ENCODE measurements at places on chromosomes 2 and 18. TPM values are rescaled to one million over a fixed set of nuclear protein-coding genes. Genes with fewer than 3 reads are reported as not detected.

DNA sequence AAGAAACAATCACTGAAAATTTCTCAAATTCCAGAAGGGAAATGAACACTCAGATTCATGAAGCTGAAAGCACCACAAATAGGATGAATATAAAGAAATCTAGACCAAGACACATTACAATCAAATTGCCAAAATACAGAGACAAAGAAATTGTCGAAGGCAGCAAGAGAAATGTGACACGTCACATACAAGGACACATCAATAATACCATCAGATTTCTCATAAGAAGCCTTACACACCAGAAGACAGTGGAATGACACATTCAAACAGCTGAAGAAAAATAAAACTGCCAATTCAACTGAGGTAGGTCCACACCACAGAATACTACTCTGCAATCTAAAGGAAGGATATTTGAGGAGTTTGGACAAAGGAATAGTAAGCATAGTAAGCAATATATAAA lies 27.4 kb downstream of the SRD5A2 start:
- DNase-seq = no peak

DNA sequence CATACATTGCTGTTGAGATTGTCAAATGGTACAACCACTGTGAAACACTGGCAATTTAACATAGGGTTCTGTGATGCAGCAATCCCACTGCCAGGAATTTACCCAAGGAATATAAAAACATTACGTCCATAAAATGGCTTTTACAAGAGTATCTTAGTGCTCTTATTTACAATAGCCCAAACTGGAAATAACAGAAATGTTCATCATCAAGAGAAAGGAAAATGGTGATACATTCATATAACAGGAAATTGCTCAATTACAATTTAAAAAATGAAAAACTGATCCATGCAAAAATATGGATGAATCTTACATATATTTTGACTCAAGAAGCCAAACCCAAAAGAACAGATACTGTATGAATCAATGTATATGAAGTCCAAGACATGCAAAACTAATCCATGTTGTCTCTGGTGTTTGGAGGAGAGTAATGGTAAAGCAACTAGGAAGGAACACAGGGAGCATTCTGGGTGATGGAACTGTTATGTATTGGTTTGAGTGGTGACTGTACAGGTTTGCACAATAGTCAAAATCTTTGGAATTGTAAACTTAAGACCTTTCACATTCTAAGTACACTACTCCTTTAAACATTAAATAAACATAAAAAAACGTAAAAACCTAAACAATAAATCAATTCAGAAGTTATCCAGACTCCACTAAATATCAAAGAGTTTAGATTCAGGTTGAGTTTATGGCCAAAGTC lies 104.8 kb upstream of the WDR75 start:
- DNase-seq = no peak

Gene CD226
- total RNA-seq = 0.33 TPM

DNA sequence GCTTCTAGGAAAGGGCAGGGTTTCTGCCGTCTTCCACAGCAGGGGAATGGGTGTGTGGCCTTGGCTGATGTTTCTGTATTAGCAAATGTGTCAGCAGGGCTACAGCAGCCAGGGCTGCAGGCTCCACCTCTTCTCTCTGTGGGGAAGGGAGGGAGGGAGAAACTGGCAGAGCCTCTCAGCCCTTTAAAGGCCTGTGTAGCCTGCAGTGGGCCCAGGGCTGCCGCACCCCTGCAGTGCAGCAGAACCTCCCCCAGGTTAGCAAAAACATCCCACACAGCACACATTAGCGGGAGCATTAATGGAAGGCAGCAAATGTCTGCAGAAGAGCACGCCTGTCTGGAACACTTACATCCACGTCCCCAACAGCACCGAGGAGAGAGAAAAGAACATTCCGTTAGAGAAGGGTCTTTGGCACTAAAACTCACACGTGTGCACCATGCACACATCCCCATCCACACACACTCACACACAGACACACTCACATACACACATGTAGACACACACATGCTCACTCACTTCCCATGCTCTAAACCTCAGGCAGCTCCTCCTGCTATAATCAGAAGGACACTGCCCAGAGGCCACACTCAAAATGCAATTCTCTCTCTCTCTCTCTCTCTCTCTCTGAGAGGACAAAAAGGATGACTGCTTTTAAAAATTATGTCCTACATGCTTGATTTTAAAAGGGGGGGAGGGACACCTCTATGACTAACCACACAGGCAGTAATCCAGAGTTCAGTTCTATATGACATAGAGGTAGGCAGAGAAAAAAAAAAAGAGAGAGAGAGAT lies 24.1 kb downstream of the MRPL35 start:
- peak; percentile 68 for DNase-seq

DNA sequence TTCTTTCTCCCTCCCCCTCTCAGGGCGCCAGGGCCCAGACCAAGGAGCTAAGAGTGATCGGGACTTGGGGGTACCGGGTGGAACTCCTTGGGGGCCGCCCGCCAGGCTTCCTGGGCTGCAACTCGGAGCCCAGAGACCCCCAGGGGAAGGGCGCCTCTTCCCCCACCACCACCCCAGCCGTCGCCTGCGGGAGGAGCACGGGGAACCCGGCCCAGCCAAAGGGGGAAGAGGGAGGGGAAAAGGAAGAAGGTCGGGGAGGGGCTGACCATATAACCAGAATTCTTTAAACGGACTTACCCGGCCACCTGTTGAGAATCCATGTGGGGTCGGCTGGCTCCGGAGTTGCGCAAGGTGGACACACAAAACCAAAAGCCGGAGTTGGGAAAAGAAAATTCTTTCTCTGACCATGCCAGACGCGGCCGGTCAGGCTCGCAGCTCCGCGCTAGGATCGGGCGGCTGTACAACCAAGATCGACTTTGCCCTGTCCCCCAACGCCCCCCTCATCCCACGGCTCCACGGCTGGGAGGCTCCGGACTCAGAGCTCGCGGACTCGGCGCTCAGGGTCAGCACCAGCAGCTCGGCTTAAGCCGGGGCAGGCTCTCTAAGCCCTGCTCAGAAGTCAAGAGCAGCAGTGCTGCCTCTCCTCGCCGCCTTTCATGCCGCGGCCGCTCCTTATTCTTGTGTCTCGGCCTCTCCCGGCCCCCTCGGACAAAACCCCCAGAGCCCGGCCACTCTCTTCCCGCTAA lies 6.3 kb upstream of the SIX3 start:
- DNase-seq = no peak

Gene RBM45
- 23.5 TPM for total RNA-seq

- DNase-seq = no peak
Observed at GRCh38 chr2:147909178-147909577, 64.3 kb downstream of the ACVR2A start.

Gene PUM2
- total RNA-seq = 54.2 TPM

Gene ACMSD
- total RNA-seq = not detected

Gene SLC1A4
- total RNA-seq = 13.1 TPM

- DNase-seq = no peak
Observed at GRCh38 chr18:67790527-67790926, 274.0 kb upstream of the DSEL start.

- DNase-seq = no peak
Observed at GRCh38 chr2:238106698-238107524, 6.8 kb downstream of the ESPNL start.

- no peak for DNase-seq
Observed at GRCh38 chr18:54150226-54150625, 74.2 kb downstream of the MBD2 start.

DNA sequence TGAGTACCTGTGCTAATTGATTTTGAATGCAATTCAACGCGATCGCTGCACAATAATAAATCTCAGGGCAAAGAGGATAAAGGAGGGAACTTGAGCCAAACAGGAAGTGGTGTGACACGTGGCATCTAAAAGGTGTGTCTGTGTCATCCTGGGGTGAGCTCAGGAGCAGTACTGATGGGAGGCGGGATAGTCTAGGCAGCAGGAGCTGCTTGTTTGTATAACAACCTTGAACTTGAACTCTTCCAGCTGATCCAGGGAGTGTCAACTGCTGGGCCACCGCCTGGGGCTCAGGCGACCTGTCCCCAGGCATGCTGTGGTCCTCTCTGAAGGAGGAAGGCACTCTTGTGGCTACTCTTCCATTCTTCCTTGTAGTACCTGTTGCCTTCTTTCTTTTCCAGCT lies 61.2 kb downstream of the BOD1L2 start:
- no peak for DNase-seq

GRCh38 chr2:182541268-182541667 lies 114.4 kb upstream of the PDE1A start:
- no peak for DNase-seq

DNA sequence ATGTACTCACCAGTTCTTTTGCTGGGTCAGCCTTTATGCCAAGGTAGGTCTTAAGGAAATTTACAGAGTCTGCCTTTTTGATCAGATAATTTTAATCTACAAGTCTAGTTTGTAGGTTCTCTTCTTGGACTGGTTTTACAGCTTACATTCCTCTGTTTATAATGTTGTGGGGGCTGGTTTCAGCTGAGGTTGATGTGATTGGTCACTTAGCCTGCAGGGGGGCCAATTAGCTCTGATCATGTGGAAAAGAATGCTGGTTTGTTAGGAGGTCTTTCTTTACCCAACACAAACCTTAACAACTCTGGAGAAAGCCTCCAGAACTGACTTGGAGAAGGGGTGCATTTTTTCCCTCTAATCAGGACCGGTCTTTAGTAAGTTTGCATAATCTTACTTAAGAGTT lies at the start of gene KCNJ13:
Gene KCNJ13 (minus strand): TSS at position 131 of the 400 bp plus-strand sequence. CDS start 5,203 bp downstream, outside the sequence.
- DNase-seq = no peak

GRCh38 chr2:208142925-208143799 lies 2.8 kb downstream of the CRYGB start:
- no peak for DNase-seq

DNA sequence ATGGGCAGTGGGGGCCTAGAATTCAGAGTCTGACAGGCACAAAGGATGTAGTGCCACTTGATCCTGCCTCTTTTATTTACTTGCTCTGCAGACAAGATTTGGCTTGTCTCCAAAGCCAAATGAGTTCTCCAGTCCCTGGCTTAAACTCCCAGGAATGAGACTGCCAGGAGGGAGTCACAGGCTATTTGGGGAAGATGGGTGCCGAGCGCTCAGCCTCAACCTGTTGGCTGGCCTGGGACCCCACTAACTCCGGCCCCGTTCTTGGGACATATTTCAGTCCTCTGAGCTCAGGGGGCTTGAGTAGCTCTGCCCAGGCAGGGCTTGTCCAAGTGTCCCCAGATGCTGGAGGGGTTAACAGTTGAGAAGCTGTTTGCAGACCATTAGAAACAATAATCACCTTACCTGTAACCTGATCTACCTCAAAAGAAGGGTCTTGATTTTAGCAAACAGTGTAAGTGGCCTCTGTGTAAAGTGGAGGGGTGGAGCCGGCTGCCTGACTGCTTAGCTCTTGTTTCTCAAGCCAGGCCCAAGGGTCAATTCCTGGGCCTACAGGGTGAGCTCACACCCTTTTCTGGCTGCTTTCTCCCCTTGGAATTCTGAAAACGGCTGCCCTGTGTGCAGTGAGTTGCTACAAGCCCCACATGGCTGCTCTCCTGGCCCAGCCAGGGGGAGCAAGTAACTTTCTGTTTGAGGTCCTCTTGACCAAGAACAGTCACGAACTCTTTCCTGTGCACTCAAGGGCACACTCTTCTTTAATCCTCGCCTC lies 27.1 kb upstream of the FZD5 start:
- peak; percentile 31 for DNase-seq

DNA sequence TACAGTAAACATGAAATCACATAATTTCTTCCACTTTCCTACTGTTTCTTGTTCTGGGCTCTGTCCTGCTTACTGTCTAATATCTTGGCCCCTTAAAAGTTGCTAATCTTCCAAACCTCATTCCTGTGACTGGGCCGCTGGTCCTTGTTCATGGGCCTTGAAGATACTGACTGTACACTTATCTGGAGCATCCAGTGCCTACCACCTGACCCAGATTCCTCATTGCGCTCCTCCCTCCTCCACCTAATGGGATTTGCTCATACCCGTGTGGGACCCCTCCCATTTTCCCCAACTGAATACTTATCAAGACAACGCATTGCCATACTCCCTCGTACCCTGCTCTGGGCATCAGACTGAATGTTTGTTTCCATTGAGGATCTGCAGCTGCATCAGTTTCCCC lies 6.1 kb upstream of the IL37 start:
- no peak for DNase-seq

Gene NT5DC4
- not detected for total RNA-seq

GRCh38 chr2:133599211-133599803 lies 31.0 kb upstream of the NCKAP5 start:
- no peak for DNase-seq

Gene CIDEA
- 0.26 TPM for total RNA-seq

Gene RPRD1A
- 38.0 TPM for total RNA-seq

DNA sequence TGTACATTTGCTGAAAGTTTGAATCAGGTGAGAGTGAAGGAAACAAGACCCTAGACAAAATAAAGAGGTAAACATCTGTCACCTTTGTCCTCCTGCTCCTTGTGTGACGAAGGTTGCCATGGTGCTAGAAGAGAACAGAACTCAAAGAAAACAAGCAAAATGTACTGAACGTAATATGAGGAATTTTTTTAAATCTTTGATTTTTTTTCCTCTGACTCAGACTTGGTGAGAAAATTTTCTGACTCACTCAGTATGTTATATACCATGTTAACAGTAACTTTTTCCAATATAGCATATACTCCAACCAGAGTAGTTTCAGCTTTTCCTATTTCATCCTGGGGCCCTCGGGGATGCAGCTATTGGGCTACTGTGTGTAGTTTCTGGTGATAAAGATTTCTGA lies 2114.6 kb upstream of the PIK3C3 start:
- peak; percentile 47 for DNase-seq

DNA sequence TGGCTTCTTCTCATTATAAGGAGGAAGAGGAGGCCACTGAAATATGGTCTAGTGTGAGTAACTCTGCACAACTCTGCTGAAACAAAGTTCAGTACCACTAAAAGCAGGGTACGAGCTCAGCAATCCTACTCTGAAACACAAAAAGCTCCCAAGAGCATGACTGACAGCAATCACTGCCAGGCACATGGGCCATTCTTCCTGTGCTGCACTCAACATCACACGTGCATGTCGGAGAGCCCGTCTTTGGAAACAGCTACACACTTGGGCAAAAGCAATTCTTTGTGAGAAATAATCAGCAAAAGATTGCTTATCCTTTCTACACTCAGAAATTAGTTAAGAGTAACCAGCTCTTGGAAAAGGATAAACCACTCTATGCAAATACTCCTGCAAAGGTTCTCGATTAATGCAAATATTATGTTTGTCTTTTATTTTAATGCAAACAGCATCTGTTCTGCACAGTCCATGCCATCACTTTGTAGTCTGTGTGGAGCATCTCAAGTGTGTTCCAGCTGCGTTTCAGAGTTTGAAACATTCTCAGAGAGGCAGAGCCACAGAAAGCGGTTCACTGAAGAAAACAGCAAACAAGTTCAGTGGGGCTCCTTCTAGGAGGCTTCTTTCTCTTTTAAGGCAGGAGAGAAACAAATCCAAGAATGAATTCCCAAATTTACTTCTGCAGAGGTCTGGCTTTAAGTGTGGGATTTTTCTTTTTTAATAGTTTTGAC lies 145.0 kb downstream of the HDAC4 start:
- DNase-seq = no peak

Gene EVX2
- total RNA-seq = not detected

Gene UGT1A5
- total RNA-seq = not detected

GRCh38 chr18:14908541-14908940 lies 160.6 kb downstream of the ANKRD30B start:
- DNase-seq = no peak

Gene SERPINB11
- total RNA-seq = not detected

GRCh38 chr2:96550787-96551604 lies 14.4 kb downstream of the ARID5A start:
- DNase-seq = no peak

GRCh38 chr18:63119647-63120046 lies 199.9 kb downstream of the BCL2 start:
- peak; percentile 53 for DNase-seq

GRCh38 chr2:85083092-85083491 lies 50.1 kb upstream of the TCF7L1 start:
- no peak for DNase-seq

GRCh38 chr18:59690186-59690982 lies 6.8 kb downstream of the CCBE1 start:
- DNase-seq = peak; percentile 38

Gene SEPTIN10
- 101 TPM for total RNA-seq

Gene FSHR
- total RNA-seq = not detected
